ENCODE measurements at places on chromosomes 7 and 10. TPM values are rescaled to one million over a fixed set of nuclear protein-coding genes. Genes with fewer than 3 reads are reported as not detected.

CAV2 gene
- 2.2 TPM for total RNA-seq

KIF11 gene
- 1.6 TPM for total RNA-seq

CPXM2 gene
- not detected for total RNA-seq

CCDC126 gene
- total RNA-seq = 5.1 TPM

TMEM229A gene
- not detected for total RNA-seq

RBP3 gene
- total RNA-seq = not detected

ABCC2 gene
- 0.27 TPM for total RNA-seq

TIMM23B gene
- 12.7 TPM for total RNA-seq

PRKAR2B gene
- 13.5 TPM for total RNA-seq
